ENCODE measurements at places on chromosomes 13 and 19.

DNA sequence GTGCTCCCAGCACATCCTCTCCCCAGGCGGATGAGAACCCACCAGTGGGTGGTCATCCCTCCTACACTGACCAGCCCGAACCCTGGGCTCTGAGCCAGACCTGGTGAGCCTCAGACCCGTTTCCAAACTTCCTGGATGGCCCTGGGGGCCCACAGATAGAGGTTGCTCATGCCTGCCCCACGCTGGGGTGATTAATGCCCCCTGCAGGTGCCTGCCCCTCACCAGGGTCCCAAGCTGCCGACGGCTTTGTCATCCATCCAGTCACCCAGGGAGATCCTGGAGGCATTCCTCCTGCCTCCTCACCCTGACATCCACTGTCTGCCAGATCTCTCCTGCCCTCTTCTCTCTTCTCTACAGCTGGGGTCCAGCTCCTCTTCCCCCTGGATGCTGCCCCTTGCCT is 28.4 kb upstream of the PLA2G4C start:
- no peak for DNase-seq

DNA sequence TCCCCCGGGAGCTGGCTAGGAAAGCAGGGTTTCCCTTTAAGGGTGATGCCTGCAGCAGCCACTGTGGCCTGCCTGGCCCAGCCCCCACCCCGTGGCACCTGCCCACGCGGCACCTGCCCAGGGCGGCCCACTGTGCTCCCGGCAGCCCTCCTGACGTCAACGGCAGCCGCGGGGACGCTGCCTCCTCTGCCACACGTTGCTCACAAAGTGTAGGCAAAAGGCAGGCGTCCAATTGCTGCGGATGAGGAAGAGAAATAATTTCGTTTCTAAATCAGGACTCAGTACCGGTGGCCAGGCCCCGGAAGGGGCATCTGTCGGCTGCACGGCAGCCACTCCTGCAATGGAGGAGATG is 122.3 kb downstream of the URI1 start:
- no peak for DNase-seq

- no peak for DNase-seq
These were observed 92.6 kb upstream of the TMTC4 start for GRCh38 chr13:100767192-100767591.

- DNase-seq: no peak
These were observed 182.7 kb upstream of the TSC22D1 start for GRCh38 chr13:44758630-44759383.

DNA sequence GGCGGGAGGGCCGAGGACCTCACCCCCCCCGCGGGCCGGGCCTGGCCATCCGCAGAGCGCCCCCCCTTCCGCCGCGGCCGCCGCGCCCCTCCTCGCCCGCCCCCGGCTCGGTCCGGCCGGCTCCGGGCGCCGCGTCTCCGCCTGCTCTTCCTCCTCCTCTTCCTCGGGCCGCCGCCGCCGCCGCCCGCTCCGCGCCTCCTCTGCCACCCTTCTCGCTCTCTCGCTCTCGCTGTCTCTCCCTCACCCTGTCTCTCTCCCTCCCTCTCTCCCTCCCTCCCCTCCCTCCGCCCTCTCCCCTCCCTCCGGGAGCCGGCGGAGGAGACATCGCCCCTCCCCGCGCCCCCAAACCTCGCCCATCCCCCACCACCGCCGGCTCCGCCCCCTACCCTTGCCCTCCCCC is at the start of gene SHANK1:
SHANK1 (minus strand) TSS at position 237 of the 400 bp plus-strand sequence. CDS start 2,883 bp downstream, outside the sequence.
- DNase-seq: peak; percentile 11
